Cortex of kidney (tissue), 1 donor: ENCODE measurements at places on chromosomes 11 and 22.

GRCh38 chr11:122309262-122309925 is 193.4 kb upstream of the BLID start:
- no peak for DNase-seq

DNA sequence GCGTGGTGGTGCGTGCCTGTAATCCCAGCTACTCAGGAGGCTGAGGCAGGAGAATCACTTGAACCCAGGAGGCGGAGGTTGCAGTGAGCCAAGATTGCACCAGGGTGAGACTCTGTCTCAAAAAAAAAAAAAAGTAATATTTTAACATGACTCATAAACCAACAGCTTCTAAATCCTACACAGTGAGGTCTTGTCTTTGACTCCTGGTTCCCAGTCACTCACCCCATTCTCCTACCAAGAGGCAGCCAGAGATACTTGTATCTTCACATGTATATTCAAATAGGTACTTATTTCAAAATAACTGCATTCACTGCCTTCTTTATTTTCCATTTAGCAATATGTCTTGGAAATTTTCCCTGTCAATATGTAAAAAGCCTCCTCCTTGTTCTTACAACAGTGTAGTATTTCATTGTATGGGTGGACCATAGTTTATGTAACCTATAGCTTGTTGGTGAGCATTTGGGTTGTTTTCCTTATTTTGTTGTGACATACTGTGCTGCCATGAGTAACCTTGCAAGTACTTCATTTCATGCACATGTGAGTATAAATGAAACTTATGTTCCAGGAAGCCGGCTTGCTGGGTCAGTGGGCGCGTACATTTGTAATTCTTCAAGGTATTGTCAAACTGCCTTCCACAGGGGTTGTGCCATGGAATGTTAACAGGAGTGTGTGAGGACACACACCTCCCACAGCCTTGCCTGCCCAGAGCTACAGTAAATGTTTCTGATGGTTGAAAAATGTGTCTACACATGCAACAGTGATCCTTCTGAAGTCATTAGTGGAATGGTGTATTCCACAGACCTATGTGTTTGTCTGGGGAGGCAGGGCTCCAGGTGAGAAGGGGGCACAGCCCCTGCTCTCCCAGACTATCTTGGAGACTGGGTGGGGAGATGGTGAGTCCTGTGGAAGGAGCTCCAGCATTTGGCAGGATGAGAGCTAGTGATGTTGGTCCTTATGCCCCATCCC is 47.9 kb downstream of the OSBP2 start:
- no peak for DNase-seq

DNA sequence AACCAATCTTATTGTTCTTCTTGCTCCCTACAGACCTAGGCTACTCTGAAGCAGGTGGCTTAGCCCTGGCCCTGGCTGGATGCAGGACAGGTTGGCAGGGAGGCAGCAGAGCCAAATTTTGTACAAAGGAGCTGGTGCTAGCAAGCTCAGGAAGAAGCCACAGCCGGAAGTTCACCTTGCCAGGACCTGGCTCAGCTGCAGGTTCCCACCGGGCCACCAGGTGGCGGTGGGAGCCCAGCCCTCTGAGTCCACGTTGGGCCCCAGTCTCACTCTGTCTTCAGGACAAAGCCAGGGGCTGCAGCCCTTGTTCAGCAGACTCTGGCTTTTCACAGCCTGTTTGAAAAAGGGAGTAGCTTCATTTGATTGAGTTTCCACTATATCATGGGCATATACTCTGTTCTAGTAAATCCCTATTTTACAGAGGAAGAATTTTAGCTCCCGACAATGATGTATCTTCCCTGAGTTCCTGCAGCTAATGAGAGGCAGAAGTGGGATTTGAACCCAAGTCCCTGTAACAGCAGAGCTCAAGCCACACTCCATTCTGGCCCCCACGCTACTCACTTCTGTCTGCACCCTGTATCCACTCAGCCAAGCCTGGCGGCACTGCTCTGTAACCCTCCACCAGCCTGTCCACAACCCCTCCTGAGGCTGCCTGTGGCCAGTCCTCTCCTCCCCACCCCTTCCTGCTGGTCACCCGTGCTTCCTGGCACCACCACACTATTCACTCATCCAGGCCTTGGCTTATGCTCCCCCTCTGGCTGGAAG is 3.3 kb downstream of the TKFC start:
- peak; percentile 61 for DNase-seq

GRCh38 chr22:33337524-33337923 is 279.3 kb upstream of the SYN3 start:
- DNase-seq = no peak

- no peak for DNase-seq
Measured at GRCh38 chr11:116071241-116071640, 567.0 kb upstream of the CADM1 start.

DNA sequence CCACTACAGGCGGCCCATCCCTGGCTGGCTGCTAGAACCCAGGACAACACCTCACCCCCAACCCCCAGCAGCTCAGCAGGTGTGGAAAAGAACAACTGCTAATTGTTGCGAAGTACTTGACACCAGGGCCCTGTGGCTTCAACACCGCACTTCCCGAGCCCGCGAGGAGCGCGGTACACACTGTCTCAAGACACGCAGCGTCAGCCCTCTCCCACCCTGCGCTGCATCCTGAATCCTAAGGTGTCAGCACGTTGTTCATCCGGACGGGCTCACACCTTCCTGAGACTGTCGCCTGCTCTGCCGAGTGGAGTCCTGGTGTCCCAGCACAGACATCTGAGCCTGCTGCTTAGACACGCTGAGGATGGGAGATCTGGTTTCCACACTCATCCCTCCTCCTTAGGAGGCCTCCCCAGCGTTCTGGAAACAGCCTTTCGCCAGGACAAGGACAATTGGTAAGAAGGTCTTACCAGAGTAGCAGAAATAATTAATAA is 1336.2 kb downstream of the BRD1 start:
- no peak for DNase-seq

DNA sequence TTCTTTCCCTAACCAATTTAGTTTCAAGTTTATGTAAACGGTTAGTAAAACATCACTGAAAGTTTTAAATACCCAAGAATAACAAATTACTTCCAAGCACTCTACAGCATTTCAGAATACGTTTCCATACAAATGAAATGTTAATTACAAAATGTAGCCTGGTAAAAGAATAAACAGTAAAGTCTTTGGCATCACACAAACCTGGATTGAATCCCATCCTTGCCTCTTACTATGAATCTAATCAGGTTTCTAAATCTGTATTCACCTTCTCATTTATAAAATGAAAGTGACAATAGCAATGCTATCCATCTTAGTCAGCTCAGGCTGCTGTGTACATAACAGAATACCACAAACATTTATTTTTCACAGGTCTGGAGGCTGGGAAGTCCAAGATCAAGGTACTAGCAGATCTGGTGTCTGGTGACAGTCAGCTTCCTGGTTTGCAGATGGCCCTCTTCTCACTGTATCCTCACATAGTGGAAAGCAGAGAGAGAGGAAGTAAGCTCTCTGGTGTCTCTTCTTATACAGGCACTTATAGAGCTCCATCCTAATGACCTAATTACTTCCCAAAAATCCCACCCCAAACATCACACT is 19.2 kb downstream of the FAM168A start:
- DNase-seq = no peak

DNA sequence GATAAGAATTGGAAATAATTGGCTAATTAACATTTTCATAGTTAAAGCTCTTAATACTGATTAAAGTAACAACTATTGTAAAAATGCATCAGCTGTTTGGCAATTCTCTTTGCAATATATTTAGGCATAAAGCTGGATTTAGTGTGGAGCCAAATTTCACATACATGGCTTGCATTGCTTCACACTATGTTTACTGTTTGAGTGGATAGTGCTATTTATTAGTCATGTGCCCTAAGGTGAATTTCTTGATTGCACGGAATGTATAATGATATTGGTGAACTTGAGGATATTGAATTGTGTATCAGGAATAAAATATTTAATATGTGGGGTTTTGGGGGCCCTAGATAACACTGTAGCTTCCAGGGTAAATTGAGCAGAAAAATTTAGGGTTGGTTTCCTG is 100.9 kb downstream of the AASDHPPT start:
- DNase-seq = no peak

GRCh38 chr11:34351687-34352469 is 5.9 kb downstream of the ABTB2 start:
- DNase-seq = no peak

- DNase-seq = no peak
Measured at GRCh38 chr22:19966908-19967750, 25.5 kb upstream of the TXNRD2 start.

GRCh38 chr22:37776639-37777005 is 31.1 kb upstream of the GCAT start:
- DNase-seq = no peak

DNA sequence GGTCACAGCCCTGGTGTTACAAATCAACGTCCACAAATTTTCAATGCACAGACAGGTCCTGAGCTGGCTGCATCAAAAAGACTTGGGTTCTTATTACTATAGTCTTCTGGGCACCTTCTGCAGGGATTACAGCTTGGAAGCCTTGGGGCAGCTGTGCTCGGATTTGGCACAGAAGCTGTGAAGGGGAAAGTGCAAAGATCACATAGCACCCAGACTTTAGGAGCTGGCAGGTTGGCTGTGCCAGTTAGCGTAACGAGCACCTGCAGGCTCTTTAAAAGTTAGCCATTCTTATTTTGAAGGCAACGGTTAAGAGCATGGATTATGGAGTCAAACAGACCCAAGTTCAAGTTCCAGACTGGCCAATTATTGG is 100.4 kb downstream of the ARL14EP start:
- no peak for DNase-seq

- no peak for DNase-seq
Measured at GRCh38 chr11:2567026-2567671, 122.3 kb downstream of the KCNQ1 start.

- DNase-seq = no peak
Measured at GRCh38 chr11:111575740-111576139, 26.5 kb upstream of the SIK2 start.

- no peak for DNase-seq
Measured at GRCh38 chr22:29290061-29290460, 16.4 kb upstream of the GAS2L1 start.

GRCh38 chr11:76131671-76132631 is 74.4 kb downstream of the WNT11 start:
- no peak for DNase-seq

GRCh38 chr22:46476547-46476941 is 60.9 kb downstream of the CELSR1 start:
- no peak for DNase-seq

GRCh38 chr11:64529559-64530520 is 61.2 kb upstream of the SLC22A12 start:
- DNase-seq = no peak

DNA sequence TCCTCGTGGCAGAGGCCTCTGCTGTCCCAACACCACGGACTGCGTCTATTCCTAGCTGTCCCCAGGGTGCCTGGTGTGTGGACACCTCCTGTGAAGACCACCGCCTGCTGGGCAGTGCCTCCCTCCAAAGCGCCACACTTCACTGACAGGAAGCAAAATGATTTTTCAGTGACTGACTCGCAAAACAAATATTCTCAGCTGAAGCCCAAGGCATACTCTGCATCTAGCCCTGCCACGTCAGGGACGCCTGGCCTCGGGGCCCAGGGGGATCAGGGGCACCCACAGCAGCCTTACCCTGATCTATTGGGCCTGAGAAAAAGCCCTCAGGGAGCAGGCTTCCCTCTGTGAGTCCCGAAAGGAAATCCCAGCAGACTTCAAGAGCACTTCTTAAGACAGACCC is 2.2 kb downstream of the BRD1 start:
- no peak for DNase-seq

DNA sequence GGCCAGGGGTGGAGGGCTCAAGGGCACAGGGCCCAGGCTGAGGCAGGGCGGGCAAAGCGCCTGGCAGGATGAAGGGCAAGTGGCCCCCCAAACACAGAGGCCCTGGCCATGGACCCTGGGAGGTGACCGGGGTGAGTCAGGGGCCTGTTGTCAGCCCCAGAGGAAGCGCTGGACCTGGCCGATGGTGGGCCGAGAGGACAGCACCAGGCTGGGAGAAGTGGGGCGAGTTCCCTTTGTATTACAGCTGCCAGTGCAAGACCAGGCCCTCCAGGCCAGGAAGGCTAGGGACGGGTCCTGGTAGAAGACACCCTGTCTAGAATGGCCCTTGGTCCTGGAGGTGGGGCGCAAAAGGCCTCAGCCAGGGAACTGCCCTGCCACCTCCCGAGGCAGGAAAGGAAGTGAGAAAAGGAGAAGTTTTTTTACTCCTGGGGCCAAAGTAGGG is 12.8 kb downstream of the CXCR5 start:
- DNase-seq = no peak

- no peak for DNase-seq
Measured at GRCh38 chr11:63869171-63869591, 30.3 kb downstream of the MARK2 start.

GRCh38 chr11:96306933-96307775 is 35.8 kb downstream of the MAML2 start:
- DNase-seq = no peak

DNA sequence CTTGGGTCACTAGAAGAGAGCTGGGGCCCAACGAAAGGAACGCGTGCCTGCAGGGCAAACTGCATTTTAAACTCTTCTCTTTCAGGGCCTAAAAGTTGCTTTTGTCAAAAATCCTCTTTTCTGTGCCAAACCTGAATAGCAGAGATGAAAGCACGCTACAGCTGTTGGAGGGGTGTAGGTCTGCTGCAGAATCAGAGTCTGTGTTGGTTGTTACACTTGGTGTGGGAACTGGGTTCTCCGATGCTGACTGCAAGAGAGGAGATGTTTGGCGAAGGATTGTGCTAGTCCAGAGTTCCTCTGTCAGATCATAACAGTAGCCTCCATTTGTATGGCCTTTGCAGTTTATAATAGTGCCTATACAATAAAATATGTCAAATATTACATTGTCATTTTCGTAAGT is 41.8 kb downstream of the BARX2 start:
- DNase-seq = no peak

- DNase-seq = no peak
Measured at GRCh38 chr11:100994966-100995365, 134.6 kb downstream of the PGR start.

- no peak for DNase-seq
Measured at GRCh38 chr22:44616882-44617655, 84.9 kb upstream of the PRR5 start.

- DNase-seq = no peak
Measured at GRCh38 chr22:39938509-39939111, 21.6 kb upstream of the TMA7B start.

GRCh38 chr11:2833051-2833715 is 52.4 kb downstream of the CDKN1C start:
- DNase-seq = no peak
